Calu3 (cell line): ENCODE measurements at places on chromosomes 7 and 10. TPM values are rescaled to one million over a fixed set of nuclear protein-coding genes. Genes with fewer than 3 reads are reported as not detected.

DNA sequence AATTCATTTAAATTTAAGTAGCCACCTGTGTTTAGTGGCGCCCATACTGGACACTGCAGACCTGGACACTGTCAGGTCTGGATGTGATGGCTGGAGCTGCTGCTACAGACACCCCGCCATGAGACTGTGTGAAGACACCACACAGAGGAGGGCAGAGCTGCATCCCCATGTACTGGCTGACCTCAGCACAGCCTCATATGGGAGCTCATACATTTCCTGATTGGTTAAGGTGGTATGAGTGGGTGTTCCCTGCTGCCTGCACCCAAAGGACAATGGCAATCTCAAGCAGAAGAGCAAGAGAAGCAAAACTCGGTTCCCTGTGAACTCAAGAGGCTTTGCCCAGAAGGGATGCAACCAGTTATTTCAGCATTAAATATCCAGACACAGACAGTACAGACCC lies 60.0 kb downstream of the DLG5 start:
- no peak for DNase-seq

DNA sequence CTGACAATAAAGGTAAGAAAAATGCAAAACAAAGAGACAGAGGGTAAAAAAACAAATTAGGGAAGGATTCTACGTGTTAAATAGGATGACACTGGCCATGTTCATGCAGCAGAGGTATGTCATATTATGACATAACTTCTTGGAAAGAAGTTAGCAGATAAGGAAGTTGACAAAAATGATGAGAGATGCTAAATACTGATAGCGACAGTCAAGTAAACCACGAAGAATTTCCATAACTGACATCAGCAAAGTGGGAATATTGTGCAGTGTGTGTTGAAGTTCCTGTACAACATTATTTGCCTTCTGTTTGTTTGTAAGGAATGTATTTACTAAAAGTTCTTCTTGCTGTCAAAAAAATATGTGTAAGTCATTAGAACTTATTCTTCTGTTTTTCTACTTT lies 29.5 kb downstream of the MDH2 start:
- no peak for DNase-seq

- no peak for DNase-seq
Observed at GRCh38 chr10:60209874-60210570, 179.7 kb downstream of the ANK3 start.

DNA sequence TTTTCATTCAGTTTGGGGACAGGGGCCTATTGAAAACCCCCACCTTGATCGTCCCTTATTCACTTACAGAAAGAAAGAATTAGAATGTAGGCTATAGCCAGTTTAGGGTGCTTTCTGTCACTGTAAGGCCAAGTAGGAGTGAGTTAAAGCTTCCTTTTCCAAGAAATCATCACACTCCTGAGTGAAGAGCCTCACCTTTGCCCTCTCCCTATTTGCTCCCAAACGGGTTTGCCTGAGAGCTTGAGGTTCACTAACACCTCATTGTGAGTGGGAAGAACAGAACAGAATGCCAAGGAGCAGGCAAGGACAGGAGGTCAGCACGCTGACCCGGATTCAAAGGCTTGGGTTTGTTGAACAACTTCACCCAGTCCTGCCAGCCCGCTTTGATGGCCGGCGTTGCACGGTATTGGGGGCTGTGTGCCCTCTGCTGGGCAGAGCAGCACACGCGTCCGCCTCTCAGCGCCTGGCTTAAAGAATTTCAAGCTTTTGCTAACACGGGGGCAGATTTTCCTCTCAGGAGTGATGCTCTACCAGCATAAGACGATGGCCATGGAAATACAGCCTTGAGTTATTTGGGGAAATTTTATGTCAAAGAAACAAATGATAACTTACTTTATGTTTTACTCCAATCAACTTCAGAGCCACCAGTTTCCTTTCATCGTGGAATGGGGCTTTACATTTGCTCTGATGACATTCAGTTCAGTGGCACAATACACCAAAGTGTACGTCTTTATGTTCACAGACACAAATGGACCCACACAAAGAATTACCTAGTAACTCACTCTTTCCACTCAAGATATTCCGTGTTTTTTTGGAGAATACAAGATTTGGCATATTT lies 470.0 kb downstream of the SUGCT start:
- DNase-seq: peak; percentile 72

Gene HOGA1
- total RNA-seq: 7.8 and 7.9 TPM in 2 replicates

Gene TSPAN33
- total RNA-seq: 12.4 and 13.4 TPM in 2 replicates

DNA sequence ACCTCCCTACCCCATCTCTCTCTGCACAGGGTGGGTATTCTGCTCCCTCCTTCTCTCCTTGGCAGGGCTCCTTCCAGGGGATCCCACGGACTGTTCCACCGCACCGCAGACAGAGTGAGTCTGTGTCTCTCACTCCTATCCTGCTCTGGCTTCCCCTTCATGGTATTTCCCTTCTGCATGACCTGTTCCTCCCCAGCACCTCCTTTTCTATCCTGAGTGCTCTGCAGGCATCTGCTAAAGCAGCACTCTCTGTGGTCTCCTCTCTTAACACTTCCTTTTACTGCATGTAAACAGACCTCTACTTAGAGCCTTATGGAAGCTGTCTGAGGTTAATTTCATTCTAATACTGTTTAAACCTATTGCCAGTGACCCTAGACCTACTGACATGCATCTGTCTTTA lies 171.5 kb downstream of the CCSER2 start:
- no peak for DNase-seq

Gene FZD8
- total RNA-seq: 3.2 and 3.7 TPM in 2 replicates

- DNase-seq: no peak
Observed at GRCh38 chr7:74044366-74045350, 16.7 kb downstream of the ELN start.
